ENCODE measurements at places on chromosomes 4 and X.

DNA sequence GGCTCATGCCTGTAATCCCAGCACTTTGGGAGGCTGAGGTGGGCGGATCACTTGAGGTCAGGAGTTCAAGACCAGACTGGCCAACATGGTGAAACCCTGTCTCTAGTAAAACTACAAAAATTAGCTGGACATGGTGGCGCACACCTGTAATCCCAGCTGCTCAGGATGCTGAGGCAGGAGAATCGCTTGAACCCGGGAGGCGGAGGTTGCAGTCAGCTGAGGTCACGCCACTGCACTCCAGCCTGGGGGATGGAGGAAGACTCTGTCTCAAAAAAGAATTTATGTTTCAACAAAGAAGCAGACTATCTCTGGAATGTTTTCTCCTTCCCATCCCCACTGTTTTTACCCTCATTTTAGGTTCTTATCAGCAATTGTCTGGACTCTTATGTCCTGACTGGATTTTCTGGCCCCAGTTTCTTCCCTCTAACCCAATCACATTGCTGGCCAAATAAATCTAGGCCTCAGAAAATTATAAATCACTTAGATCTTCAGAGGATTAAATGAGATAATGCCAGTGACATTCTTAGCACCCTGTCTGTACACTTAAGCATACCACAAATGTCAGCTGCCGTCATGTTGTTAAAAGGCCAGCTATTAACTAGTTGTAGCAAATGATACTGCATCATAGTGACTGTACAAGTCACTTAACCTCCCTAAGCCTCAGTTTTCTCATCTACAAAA, 44.9 kb upstream of the PRSS48 start:
- no peak for DNase-seq

- DNase-seq = no peak
Observed at GRCh38 chr4:17490575-17491059, 21.3 kb downstream of the QDPR start.

- peak; percentile 76 for DNase-seq
Observed at GRCh38 chrX:39688576-39689375, 409.0 kb downstream of the BCOR start.

DNA sequence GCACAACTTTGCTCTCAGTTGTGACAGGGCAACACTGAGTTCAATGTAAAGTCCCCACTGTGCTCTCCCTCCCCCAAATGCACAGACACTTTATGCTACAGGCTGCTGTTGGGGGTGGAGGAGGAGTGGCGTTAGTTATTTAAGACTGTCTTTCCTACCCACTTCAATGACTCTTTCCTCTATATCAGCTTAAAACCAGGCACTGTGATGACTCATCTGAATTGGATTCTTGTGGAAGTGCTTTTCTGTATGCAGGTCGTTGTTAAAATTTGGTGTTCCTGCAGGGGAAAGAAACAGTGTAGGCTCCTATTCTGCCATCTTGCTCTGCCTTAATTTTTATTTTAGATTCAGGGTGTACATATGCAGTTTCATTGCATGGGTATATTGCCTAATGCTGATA, 1157.2 kb upstream of the ADGRL3 start:
- DNase-seq = no peak

- DNase-seq = no peak
Observed at GRCh38 chr4:188955066-188955465, 815.8 kb downstream of the TRIML1 start.

- no peak for DNase-seq
Observed at GRCh38 chrX:85988353-85988752, 59.0 kb downstream of the CHM start.

GRCh38 chr4:176500894-176501293, 181.1 kb downstream of the SPCS3 start:
- no peak for DNase-seq

DNA sequence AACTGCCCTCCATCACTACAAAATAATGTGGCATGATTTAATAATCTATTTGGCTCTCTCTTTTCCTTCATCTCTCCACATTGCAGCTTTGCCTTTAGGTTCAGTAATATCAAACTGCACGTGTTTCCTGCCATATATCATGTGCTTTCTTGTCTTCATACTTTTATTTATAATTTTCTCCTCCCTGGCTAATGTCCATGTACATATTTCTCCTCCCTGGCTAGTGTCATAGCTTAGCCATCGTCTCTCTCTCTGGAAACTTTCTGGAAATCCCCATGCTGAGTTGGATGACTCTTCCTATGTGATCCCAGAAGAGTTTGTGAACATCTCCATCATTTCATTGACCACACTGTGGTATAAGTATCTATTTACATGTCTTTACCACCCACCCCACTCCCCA, 21.3 kb upstream of the PDGFC start:
- DNase-seq = no peak

DNA sequence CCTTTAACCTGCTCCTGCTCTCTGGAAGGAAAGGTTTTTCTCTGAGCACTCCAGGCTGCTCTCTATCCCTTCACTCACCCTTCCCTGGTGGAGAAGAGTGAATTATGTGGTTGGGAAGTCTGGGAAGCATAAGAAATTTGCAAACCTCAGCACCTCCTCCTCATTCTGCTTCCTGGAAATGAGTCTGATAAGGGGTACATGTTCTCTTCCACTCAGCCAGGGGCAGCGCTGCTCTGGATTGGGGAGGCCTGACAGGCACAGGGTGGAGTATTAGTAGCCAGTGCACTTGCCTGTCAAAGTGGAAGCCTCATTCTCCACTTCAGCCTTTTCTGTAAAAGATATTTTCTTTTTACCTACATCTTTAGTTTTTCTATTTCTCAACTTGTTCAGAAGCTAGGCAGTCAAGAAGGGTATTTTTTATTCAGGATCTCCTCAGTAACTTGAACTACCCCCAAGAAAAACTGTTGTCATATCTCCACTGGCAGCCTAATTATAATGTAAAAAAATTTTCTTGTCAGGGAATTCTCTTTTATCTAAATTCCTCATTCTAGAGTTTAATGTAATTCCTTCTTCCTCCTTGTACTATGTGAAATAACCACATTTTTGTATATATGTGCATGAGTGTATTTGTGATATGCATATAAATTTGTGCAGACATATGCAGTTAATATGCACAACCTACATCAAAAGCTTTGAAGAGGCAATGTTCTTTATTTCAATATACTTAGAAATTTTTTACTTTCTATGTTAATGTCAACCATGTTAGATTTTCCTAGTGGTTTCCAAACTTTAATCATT, 15.3 kb downstream of the ADAMTS3 start:
- DNase-seq = no peak

- peak; percentile 64 for DNase-seq
Observed at GRCh38 chr4:951594-952468, 19.6 kb downstream of the TMEM175 start.

- DNase-seq = no peak
Observed at GRCh38 chrX:88604433-88605221, 142.4 kb upstream of the CPXCR1 start.

DNA sequence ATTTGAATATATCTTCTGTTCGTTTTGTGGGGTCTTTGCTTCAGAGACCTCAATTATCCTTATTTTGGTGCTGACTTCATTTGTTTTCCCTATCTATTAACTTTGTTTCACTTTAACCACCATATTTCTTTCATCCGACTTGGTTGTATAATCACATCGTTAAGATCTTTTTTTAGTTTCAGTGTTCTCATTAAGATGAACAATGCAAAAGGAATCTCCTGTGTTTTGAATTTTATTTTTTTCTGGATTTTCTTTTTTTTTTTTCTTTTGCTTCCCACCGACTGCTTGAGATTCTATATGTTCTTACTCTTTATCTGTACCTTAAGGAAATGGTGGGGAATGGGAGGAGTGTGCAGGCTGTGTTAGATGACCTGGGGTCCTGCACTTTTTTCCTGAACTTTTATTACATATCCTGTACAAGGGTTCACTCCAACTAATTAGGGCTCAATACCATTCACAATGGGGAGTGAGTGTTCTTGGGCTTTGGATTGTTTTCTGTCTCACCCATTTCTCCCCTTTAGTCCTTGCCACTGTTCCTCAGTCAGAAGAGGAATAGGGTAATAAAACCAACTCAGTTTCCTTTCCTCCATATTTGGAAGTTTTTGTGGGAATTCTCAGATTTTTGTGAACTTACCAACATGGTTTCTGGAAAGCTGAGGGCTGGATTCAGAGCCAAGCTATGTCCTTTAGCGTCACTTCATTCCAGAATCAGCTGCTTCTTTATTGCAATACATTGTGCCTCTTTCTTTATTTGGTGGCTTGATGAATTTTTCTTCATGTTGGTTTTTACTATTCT, 43.2 kb upstream of the BMPR1B start:
- no peak for DNase-seq

DNA sequence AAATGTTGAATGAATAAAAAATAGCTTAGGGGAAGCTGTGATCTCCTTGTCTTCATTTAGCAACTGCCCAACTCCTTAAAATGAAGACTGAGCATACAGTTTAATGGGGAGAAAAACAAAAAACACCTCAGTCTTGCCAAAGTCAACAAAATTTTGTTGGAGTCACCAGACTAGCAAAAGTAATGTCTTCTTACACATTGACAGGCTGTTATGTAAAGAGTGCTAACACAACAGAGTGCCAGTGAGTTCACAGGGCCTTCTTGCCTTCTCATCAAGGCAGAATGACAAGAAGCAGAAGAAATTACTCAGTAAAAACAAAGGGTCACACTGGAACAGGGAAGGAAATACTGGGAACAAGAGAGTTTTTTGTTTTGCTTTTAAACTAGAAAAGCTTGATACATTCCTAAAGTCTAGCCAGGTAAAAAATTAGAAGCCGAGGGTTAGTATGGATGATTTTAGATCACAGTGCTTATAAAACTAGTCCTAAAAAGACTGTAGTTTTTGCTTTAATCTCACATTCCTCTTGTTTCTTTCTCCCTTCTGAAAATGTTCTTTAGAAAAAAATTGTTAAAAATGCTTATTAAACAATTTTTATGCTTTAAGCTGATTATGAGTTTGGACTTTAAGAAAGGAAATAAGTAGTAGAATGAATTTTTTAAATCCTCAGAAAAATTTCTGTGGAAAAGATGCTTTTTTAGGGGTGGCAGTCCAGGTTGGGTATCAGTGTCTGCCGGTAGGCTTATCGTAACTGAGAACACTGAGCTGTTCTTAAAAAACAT, 38.7 kb upstream of the FRAS1 start:
- no peak for DNase-seq

- DNase-seq = no peak
Observed at GRCh38 chr4:169014586-169014985, 4.5 kb upstream of the CBR4 start.

GRCh38 chrX:139423186-139423585, 107.4 kb upstream of the F9 start:
- no peak for DNase-seq

DNA sequence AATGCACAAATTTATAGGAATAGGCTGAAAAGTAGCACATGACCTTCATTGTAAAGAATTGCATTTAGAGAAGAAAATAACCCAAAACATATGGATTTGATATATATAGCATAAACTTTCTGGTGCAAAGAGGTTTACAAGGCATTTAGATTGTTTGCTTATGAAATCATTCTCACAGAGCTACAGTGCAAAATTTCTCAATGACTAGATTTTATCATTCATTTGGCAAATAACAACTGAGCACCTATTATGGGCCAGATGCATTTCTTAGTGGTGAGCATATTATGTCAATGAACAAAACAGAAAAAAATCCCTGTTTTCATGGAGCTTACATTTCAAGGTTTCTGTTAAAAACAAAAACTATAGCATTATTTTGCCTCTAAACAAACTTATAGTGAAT, 34.1 kb upstream of the TNIP3 start:
- DNase-seq = no peak

DNA sequence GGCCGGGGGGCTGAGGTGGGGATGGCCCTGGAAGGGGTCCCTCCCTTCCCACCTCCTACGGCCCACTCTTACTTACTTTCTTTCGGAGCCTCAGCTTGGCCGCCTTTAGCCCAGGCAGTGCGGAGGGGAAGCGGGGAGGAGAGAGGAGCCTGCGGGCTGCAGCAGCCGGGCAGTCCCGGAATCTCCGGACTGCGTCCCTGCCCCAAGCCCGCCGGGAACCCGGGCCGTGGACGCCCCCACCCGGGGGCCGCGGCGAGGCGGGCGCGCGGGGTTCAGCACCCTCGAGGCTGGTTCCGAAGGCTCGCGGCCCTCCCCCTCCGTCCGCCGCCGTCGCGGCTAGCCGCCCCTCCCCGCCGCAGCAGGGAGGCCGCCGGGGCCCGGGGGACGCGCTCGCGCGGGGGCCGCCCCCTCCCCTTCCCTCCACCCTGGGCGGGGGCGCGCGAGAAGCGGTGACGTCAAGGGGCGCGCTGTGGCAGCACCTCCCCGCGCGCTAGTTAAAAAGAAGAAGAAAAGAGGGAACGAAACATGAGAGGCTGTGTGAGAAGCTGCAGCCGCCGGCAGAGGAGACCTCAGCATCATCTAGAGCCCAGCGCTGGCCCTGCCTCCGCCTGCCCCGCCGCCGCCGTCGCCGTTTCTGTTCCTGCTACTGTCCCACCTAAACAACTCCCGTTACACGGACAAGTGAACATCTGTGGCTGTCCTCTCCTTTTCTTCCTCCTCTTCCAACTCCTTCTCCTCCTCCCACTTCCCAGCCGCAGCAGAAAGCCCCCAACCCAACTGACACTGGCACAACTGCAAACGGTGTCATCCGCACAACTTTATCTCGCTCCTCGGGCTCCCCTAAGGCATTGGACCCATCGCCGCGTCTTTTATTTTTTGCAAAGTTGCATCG, at the start of gene HHIP:
Gene HHIP, plus strand, starts transcription at position 526 of the 892 bp plus-strand sequence. CDS start 520 bp downstream, outside the sequence.
- DNase-seq = peak; percentile 77

GRCh38 chrX:150889131-150889530, 9.3 kb downstream of the CD99L2 start:
- DNase-seq = no peak

GRCh38 chr4:17092736-17093437, 194.4 kb upstream of the LDB2 start:
- no peak for DNase-seq

DNA sequence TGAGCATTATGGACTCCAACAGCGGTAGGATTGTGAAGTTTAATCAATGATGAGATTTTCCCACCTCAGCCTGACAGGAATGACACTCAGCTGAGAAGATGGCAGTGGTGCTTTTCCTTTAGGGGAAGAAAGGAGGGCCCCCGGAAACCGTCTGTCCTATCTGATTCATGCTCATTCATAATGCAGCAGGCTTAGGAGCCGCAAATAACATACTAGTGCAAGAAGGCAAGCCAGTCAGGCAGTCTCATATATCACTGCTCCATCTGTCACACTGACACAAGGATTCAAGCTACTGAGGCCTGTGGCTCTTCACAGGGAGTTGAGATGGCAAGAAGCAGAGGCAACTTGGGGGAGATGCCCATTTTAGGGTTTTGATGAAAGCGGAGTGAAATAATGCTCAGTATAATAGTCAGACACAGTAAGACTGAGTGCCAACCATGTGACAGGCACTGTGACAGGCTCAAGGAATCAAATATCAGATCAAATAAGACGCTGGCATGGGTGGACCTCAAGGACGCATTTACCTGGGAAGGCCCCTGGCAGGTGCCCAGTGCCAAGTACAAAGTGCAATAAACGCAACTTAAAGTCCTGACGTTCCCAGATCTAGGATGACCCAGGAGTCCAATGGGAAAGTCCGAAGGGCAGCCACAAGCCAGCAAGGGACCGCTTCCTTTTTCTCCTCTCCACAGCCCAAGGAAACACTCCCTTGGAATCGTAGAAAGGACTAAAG, 63.4 kb downstream of the FHDC1 start:
- DNase-seq = no peak
